ENCODE measurements at places on chromosomes 5 and 9.

- DNase-seq: no peak
These were observed 143.6 kb downstream of the LHFPL2 start for GRCh38 chr5:78504704-78505677.

GRCh38 chr9:115739096-115739875, 414.3 kb upstream of the PAPPA start:
- DNase-seq: no peak

DNA sequence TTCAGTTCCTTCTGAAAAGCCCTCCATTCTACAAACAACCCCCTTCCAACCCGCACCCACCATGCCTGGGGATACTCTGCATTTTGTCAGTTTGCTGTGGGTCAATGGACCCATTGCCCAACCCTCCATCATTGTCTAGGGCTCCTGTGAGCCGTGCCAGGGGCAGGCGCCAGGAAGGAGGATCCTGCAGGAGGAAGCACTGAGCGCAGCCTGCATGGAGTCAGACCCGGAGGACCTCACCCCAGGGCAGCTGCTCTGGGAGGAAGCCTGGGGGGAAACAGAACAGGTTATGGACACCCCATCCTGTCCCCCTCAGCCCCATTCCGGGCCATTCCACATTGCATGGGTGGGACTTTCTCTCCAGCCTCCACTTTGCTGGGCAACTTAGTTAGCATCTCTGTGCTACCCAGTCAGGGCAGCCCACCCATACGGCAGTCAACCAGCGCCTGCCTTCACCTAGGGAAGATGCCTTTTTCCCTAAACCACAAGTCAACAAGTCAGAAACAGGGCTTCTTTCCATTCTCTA, 48.6 kb upstream of the VDAC1 start:
- DNase-seq: no peak

DNA sequence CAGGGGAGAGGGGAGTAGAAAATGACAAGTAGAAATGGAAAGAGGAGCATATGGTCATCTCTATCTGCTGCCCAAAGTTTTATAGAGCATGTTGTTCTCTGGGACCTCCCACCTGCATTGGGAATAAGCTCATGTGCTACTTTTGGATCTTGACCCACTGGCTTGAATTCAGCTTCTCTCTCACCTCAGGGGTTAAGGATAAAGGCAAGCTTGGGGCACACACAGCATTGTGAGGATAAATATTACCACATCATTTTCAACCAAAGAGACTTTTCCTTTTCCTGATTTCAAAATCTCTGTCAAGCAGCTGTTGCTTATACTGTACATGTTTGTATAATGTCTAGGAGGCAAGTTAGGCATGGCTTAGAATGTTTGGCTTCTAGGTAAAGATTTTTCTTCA, 16.6 kb downstream of the ATP10B start:
- no peak for DNase-seq

DNA sequence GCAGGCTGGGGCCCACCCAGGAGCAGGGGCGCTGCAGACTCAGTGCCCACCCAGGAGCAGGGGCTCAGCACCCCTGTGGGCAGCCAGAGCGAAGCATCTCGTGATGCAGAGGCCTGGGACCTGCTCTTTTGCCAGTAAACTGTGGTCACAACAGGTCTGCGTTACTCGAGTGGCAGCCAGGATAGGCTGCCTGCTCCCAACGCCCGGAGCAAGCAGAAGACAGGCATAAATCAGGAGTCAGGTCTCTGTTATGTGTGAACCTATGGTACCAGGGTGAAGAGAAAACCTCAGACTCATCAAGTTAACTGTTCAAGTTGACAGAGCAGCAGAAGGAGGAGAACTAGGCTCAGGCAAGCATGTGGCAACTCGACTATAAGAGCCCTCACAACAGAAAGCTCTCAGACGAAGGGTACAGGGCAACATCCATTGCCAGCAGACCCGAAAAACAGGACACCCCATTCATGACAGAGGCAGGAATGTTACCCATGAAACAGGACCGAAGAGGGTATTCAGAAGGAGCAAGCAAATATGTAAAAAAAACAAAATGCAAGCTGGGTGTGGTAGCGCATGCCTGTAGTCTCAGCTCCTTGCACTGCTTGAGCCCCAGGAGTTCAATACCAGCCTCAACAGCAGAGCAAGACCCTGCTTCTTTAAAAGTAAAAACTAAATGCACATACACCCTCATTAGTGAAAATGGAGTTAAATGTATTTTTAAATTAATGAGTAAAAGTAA, 71.7 kb downstream of the GOLPH3 start:
- no peak for DNase-seq

- no peak for DNase-seq
These were observed 355.1 kb upstream of the TUSC1 start for GRCh38 chr9:26033336-26033735.

- DNase-seq: no peak
These were observed 590 bp downstream of the HDAC3 start for GRCh38 chr5:141636106-141636412.

DNA sequence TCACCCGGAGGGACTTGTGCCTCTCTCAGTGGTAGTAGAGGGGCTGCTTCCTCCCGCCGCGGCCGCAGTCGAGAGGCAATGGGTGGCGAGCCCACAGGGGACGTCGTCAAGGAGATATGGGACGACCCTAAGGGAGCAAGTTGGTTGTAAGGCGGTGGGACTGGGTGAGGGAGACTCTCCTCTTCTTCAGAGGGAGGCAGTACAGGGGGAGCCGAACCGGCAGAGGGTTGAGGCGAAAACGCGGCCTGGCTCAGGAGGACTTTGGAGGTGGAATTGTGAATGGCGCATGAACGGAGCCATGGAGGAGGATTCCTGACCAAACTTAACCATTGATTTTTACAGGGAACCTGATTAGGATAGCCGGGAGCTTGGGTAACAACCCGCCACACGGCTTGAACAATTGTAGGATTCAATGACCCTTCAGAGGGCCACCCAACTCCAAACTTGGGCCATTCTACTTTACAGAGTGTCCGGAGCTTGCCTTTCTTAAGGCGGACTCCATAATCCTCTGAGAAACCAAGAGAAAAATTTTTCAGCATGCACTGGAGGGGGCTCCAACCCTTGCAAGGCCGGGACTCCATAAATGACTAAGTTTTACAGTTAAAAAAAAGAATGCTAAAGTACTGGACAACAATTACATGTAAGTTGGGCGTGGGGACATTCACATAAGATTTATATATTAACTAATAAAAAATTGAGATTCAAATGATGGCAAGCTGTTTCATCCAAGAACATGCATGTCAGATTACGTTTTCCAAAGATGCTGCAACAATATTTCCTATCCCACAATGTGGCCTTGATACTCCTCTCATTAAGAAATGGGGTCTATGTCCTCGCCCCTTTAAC, 19.4 kb upstream of the RHOBTB3 start:
- no peak for DNase-seq

DNA sequence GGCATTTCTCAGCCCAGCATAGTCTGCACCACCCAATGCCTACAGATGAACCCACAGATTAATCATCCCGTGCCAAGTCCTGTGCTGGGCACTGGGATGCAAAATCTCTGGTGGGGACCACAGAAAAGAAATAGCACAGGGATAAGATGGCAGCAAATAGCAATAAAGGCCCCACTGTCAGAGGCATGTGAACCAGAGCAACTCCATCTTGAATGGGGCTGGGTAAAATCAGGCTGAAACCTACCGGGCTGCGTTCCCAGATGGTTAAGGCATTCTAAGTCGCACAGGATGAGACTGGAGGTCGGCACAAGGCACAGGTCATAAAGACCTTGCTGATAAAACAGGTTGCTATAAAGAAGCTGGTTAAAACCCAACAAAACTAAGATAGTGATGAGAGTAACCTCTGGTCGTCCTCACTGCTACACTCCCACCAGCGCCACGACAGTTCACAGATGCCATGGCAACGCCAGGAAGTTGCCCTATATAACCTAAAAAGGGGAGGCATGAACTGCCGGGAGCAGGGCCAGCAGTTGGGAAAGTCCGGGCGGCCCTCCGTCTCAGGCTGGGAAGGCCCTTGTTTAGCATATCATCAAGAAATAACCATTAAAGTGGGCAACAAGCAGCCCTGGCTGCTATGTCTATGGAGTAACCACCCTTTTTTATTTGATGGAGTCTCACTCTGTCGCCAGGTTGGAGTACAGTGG, 65.2 kb downstream of the C9orf50 start:
- DNase-seq: no peak

- no peak for DNase-seq
These were observed 12.6 kb downstream of the FOXD1 start for GRCh38 chr5:73435759-73436534.

DNA sequence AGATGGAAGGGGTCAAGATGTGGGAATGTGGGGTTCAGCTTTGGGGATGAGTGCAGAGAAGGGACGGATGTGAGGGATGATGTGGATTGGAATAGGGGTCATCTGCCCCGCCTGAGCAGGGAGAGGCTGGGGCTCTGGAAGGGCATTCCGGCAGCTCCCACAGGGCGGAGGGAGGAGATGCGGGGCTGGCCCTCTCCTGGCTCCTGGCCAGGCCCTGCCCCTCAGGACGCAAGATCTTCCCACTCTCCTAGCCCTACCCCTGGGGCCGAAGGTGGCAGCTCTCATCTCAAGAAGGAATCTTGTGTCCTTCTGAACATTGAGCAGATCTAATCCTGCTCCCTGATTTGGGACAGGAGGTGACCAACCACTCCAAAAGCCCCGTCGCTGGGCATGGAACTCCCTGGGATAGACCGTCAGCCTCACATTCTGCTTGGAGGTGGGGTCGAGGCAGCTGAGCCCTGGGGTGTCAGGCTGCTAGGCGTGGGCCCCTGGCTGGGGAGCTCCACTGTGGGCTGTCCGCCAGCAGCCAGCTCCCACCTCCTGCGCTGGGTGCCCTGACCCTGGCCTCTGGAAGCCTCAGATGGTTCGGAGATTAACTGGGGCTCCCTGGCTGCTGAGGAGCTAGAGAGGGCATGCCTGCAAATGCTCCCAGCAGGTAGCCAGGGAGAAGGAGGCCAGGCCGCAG, 125.2 kb downstream of the ZNF354C start:
- DNase-seq: no peak

- no peak for DNase-seq
These were observed 101.3 kb downstream of the PAM start for GRCh38 chr5:102856389-102856777.

- DNase-seq: no peak
These were observed 198.5 kb downstream of the DNAH5 start for GRCh38 chr5:13746026-13746425.

GRCh38 chr9:1528456-1528855, 478.3 kb downstream of the DMRT2 start:
- DNase-seq: no peak

DNA sequence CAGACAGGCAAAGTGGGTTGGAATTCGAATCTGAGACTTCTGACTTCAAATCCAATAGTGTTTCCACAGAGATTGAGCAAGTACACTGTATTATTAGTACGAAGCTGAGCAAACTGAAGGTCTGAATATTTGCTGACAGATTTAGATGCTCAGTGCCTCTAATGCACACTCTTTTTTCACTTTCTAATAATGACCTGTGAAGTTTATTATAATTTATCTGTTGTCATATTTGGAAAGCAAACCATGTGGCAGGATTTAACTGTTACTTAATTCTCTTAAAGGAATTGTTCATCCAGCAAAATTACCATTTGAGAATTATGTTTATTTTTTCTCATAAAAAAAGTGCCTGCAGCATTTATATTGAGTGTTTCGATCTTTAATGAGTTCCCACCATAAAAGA, 277.3 kb downstream of the DMRT2 start:
- no peak for DNase-seq

DNA sequence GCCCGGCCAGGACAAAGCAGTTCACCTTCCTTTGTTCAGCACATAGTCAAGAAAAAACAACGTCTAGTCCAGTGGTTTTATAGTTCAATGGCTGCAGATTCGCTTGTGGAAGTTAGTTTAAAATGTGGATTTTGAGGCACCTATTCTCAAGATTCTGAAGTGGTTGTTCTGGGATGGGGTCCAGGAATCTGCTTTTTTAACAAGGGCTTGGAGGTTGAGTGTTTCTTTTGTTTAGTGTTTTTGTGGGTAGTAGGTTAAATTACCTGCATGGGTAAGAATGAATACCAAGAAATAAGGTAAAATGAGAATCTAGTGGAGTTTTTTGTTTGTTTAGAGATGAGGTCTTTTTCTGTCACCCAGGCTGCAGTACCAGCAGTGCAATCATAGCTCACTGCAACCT, 28.4 kb upstream of the NADK2 start:
- no peak for DNase-seq
